ENCODE measurements at places on chromosomes 11 and 22.

GRCh38 chr11:72584293-72584938 lies 89.8 kb downstream of the PDE2A start:
- DNase-seq = peak; percentile 27

DNA sequence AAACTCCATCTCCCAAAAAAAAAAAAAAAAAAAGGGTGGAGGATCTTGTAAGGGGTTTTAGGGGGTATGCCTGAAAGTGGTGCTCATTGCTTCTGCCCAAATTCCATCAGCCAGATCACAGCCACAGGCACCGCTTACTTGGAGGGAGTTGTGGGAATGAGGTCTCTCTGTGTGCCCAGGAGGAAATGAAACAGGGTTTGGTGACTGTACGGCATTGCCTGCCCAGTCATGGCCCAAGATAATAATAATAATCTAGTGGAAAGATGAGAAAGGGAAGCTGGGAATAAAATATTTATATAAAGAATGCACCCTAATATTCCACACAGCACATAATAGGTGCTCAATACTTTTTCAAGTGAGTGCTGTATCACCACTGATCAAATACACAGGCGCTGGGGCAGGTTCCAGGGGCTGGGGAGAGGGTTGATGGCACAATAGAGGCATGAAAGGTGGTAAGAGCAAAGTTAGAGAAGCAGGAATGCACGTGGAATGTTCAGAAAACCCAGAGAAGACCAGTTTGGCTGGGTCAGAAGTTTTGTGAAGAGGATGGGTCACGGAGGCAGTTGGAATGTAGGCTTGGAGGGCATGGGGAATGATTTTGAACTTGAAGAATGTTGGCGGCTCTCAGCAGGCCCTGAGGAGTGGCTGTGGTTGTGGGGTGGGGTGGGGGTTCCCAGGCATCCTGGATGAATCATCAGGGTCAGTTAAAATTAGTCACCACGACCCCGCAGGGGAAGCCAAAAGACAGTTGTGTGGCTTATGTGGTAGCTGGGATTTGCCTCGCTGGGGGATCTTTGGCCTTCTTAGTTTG lies 12.5 kb upstream of the MB start:
- DNase-seq = no peak

DNA sequence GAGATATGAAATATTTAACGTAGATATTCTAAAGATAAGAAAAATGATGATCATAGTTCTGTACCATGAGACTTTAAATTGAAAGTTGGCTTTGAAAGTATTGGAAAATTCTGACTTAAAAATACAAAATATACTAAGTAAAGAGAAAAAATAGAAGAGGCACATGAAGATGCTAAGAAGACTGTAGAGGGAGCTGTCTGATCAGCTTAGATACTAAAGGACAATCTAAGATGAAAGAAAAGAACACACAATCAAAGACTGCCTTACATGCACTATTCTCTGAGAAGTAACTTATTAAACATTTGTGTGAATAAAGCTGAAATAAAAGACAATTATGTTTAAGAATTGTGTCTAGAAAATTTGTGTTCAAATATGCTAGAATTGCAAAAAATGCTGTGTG lies 55.1 kb downstream of the RBMXL2 start:
- no peak for DNase-seq

DNA sequence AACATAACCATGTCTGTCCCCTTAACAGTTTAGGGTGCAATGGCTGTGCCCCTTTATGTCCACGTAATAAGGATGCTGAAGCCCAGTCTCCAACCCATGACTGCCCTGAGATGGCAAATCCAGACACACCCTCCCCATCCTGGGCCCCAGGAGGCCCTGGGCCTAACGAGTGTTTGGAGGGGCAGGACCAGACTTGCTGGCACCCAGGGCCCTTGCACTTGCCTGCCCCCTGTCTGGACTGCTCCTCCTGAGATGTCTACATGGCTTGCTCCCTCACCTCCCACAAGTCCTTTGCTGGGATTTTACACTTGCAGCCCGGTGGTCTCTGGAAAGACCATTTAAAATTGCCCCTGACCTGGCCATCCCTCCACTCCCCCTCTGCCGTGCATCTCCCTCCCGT lies 132.2 kb upstream of the NECTIN1 start:
- no peak for DNase-seq

- DNase-seq = no peak
Measured at GRCh38 chr11:27555264-27555663, 48.7 kb upstream of the LIN7C start.

GRCh38 chr11:74004759-74005615 lies 3.9 kb downstream of the UCP3 start:
- DNase-seq = peak; percentile 56

DNA sequence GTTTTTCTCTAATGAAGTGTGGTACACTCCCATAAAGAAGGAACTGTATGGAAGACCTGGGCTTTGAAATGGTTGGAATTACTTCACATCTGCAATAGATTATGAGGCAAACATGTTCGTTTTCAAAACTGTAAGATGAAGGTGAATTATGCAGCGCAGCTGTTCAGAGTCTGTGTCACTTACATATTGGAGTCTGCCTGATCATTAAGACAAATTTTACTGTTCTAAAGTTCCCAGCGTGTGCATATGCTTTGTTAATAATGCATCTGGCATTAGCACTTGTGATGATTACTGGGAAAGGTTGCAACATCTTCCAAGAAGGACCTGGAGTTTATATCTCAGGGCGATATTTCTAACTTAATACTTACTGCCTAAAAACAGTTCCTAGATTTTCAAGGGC lies 255.2 kb upstream of the ZC3H12C start:
- no peak for DNase-seq

DNA sequence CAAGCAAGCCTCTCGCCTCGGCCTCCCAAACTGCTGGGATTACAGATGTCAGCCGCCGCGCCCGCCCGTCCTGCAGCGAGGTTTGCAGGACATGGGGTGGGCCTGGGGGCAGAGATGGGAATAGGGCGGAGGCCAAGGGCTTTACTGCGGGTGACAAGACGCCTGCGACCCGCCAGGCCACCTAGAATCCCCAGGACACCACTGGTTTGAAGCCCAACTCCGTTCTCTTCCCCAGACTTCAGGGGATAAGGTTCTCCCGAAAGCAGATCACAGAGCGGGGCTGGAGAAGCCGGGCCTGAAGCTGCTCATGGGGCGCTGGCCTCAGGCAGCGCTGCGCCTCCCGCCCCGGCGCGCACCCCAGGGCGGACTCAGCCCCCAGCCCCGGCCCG lies 354 bp downstream of the POLR2L start:
- DNase-seq = no peak

DNA sequence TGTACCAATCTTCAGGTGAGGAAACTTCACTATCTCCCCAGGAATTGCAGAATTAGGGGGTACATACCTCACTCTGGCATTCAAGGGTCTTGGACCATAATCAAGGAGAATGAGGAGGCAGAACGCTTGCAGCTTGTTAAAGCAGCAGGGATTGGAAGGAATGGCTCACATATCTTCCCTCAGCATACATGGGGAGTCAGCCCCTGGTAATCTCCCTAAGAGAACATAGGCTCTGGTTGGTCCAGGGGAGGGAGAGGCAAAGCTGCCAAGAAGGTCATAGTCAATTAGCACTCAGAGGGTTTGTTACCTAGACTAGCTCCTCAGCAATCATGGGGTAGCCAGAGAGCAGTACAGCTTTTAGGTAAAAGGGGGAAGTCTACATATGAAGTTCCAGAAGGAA lies 256.8 kb downstream of the INSC start:
- no peak for DNase-seq

- DNase-seq = no peak
Measured at GRCh38 chr11:118442908-118443589, 6.8 kb downstream of the KMT2A start.
